ENCODE measurements at places on chromosomes 5 and 9. TPM values are rescaled to one million over a fixed set of nuclear protein-coding genes. Genes with fewer than 3 reads are reported as not detected.

Gene SPINK13
- not detected for total RNA-seq

Gene MYMK
- not detected for total RNA-seq

Gene IL13
- not detected for total RNA-seq

Gene GRM6
- not detected for total RNA-seq

Gene FAM170A
- not detected for total RNA-seq

Gene AFAP1L1
- total RNA-seq: 3.0 TPM

Gene IL33
- total RNA-seq: 30.9 TPM

Gene SCGB3A2
- not detected for total RNA-seq

Gene RGMB
- 9.7 TPM for total RNA-seq

Gene DNM1
- total RNA-seq: 2.2 TPM

Gene ZNF879
- 1.2 TPM for total RNA-seq

Gene LCN15
- total RNA-seq: not detected

Gene LHX3
- 0.08 TPM for total RNA-seq

Gene IFNK
- not detected for total RNA-seq

Gene GNAQ
- total RNA-seq: 28.8 TPM

Gene HSPB3
- not detected for total RNA-seq

Gene PLPP7
- total RNA-seq: 0.28 TPM
